ENCODE measurements at places on chromosomes 11 and 22.

GRCh38 chr11:119709638-119710346 is 19.2 kb downstream of the NECTIN1 start:
- no peak for DNase-seq

DNA sequence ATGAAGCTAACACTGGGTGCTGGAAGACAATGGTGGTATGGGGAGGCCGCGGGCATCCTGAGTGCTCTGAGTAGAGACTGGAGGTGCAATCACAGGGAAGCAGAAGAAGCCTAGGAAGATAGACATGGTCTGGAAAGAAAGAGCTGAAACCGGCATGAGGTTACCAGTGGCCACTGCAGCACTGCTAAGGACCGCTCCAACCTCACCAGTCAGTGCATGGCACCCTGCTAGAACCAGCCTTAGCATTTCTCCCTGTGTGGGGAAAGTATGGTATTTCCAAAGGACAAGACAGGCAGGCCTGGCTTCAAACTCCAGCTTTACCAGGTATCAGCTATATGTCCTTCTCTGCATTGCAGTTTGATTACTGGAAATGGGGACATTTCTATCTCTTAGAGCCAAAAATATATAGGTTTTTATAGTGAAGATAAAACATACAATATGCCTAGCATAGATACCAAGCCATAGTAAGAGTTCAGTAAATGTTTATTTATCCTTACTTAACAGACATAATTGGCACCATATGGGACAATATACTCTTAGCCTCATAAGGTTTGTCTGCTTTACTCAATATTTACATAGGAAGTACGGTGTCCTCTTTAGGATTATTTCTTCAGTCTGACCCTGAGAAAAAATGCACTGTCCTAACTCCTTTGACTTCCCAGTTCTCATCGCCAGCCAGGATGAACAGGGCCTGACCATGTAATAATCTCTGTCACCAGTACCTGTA is 231.1 kb downstream of the TENM4 start:
- DNase-seq, result no peak

- no peak for DNase-seq
Measured at GRCh38 chr11:124894606-124895430, 2.8 kb downstream of the ROBO4 start.

- no peak for DNase-seq
Measured at GRCh38 chr11:56906683-56907148, 82.0 kb upstream of the OR5AK2 start.

DNA sequence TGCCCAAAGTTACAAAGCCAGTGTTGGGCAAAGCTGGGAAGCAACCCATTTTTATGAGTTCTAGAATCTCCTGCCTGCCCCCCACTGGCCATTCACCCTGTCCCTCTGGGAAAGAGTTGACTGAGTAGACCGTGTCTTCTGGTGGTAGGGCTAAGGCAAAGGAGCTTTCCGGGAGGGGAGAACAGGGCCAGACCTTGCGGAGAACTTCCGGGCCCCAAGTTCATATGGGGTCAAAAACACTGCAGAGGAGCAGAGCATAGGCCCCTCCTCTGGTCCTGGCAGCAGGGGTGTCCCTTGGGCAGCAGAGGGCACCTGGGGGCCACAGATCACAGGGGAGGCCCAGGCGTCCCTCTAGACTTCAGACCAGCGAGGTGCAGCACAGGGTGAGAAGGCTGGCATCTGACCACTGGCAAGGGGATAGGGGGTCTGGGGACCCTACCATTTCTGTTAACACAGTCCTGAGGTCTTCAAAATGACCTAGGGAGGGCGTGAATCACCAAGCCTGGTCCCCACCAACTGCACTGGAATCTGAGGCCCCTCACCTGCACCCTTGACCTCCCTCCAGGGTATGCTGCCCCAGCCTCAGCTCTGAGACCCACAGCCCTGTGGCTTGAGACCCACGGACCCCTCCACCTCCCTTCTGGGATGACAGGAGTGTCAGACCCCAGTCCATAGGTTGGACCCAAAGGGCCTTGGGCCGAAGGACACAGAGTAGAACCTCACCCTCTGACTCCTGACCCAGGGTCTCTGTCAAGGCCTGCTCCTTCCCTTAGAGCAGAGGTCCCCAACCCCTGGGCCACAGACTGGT is 1.3 kb upstream of the ARAP1 start:
- DNase-seq, result no peak

DNA sequence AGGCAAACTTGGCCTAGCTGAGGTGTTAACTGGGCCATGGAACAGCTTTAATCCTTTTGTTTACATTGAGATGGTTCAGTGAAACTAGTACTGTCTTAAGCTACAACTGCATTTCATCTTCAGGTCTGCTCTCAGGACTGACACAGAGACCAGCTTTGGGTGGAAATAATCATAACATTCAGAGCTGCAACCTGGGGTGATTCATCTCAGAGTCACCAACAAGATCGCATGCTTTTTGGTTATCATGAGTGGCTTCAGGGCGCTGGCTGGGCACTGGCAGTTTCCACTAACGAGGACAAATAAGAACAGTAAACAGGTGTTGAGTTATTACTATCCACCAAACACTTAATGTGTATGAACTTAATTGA is 60.9 kb upstream of the PAX6 start:
- DNase-seq, result no peak

- DNase-seq, result no peak
Measured at GRCh38 chr11:115325523-115325922, 178.7 kb downstream of the CADM1 start.

GRCh38 chr11:34748036-34748435 is 127.1 kb downstream of the EHF start:
- DNase-seq, result no peak

GRCh38 chr11:112132737-112133136 is 31.2 kb downstream of the IL18 start:
- DNase-seq, result no peak
